ENCODE measurements at places on chromosomes 4 and X.

- peak; percentile 43 for DNase-seq
Measured at GRCh38 chr4:80989921-80990544, 40.5 kb upstream of the BMP3 start.

DNA sequence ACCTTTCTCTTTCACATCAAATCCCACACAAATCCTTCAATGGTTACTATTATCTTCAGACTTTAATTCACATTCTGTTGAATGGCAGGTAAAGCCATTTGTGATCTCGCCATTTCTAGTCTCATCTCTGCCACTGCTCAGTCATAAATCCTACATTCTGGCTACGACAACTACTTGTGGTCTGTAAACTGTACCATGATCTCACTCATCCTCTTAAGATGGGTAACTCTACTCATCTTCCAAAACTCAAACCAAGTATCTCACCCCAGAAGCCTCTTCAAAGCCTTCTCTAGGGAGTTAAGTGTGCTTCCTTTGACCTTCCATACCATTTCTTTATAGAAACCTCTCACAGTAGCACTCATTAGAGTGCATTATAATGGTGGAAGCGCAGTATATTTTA lies 101.8 kb downstream of the NEK1 start:
- DNase-seq, result no peak

- no peak for DNase-seq
Measured at GRCh38 chr4:153207567-153207966, 3.3 kb downstream of the TRIM2 start.

DNA sequence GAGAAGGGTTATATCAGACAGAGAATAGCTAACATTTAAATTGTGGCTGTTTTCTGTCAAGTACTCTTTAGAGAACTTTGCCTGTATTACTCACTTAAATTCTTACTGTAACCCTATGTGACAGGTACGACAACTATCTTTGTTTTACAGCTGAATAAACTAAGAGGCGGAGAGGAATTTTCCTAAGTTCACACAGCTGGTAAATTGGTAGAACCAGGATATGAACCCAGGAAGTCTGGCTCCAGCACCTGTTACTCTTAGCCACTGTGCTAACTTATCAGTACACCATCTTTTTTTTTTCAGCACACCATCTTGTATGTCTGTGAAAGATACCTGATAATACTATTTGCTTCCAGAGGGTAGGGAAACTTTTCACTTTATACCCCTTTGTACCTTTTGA lies 2.0 kb upstream of the SYP start:
- no peak for DNase-seq

- no peak for DNase-seq
Measured at GRCh38 chrX:40148385-40149285, 50.9 kb upstream of the BCOR start.

DNA sequence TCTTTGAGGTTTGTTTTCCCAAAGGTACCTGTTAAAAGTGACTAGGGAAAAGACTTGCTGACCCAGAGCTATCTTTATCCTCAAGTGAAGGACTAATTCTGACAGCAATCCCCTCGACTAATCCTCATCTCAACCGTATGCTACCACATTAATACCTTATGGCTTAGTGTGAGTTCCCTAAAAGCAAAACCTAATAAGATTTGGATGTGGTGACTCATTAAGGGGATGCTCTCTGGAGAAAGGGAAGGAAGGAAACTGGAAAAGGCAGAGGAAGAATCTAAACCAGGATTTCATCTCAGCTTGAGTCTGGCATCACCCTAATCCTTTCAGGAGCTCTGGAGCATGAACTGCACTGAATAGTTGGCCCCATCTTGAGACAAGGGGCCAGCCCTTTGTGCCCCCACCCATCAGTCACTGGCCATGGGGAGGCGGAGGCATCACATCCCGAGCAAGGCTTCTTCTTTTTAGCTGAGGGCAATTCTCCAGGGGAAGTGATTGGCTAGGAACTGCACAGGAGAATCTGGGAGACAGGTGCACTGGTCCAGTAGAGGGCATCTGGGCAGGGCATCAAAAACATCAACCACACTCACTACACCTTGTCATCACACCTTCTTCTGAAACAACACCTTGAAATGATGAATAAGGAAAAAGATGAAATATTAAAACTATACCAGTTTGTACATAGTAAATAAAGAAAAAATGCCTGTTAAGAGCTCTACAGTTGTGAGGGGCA lies 6.9 kb upstream of the BBS7 start:
- no peak for DNase-seq

DNA sequence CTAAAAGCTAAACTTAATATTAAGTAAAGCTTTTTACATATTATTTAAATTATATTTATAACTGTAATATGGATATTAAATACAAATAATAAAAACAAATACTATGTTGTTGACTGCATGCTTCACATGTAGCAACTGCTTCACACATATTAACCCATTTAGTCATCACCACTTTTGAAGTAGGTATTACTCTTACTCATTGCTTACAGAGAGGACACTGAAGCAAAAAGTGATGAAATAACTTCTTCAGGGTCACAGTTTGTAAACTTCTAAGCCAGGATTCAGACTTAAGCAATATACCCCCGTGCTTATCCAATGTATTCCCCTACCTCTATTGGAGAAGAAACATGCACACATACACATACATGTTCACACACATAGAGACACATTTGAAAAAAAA lies 166.6 kb downstream of the DKK2 start:
- no peak for DNase-seq

Data from right renal pelvis (tissue), 4 donors.